HepG2 (cell line): ENCODE measurements at places on chromosomes 5 and 9. TPM values are rescaled to one million over a fixed set of nuclear protein-coding genes. Genes with fewer than 3 reads are reported as not detected.

CDH12 gene
- total RNA-seq = not detected in 2 replicates

- H3K27ac ChIP-seq = peak overlapping the region; percentile 48
- no peaks in the 10 kb centered on the region; the same call in 2 of the 3 replicates for H3K27me3 ChIP-seq
- peaks cover 90% of the 10 kb centered on the region for H3K4me1 ChIP-seq
Measured at GRCh38 chr5:151016700-151017099, 3.7 kb upstream of the GPX3 start.

DNA sequence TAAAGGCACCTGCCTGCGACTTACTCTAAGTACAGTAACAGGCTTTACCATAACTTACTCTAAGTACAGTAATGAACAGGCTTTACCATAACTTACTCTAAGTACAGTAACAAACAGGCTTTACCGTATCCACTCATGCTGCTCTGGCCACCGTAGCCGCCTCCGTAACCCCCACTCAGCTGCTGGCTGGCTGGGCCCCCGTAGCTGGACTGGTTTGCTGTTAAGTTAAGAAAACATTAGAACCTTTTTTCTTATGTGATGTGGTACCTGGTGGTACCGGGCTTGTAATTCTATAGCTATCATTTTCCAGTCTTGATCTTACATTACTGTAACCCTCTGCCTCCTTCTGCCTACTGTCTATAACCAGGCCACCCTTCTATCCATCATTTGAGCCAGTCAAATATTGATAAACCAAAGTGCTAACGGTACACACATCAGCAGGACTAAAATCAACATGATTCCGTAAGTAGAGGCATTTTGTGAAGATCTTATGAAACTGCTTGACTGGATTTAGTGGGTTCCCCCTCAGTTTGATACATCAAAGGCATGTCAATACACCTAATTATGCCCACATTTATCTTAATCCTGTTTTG lies 7.4 kb downstream of the HNRNPH1 start:
- no peak for DNase-seq
- H3K27ac ChIP-seq = no peak overlapping the region
- no peaks in the 10 kb centered on the region for H3K27me3 ChIP-seq
- peaks cover 95% of the 10 kb centered on the region for H3K4me1 ChIP-seq
- no peak overlapping the region for H3K4me3 ChIP-seq

- no peaks in the 10 kb centered on the region for H3K36me3 ChIP-seq
- H3K27me3 ChIP-seq = no peaks in the 10 kb centered on the region
- no peak overlapping the region for H3K4me3 ChIP-seq
- DNase-seq = no peak
- H3K4me1 ChIP-seq = peaks cover 70% of the 10 kb centered on the region
Measured at GRCh38 chr9:6764523-6764922, 6.8 kb downstream of the KDM4C start.

DNA sequence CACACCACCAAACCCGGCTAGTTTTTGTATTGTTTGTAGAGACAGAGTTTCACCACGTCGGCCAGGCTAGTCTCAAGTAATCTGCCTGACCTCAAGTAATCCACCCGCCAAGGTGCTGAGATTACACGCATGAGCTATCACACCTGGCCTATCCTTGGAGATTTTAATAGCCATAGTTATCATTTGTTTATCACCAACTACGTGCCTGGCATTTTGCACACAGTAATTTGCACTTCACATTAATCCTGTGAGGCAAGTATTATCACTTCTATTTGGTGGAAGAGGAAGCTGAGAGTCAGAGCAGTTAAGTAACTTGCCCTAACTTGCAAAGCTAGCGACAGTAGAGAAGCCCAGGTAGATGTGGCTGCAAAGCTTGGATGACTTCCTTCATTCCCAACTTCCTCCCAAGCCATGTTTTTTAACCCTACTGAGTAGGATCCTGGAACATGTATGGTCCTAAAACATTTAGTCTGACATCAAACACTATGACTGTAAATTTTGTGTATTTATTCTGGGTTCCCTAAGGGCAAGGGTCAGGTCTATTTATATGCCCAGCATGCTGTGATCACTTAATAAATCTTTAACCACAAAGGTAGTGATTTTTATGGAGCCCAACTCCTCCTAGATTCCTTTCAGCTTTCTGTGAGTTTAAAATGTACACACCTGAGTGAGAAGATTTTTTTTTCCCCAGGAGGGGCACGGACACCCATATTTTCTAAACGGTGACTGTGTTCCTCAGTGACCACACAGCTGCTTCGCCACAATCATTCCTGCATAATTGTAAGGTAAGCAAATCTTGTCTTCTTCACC lies 100.2 kb upstream of the RAI14 start:
- H3K4me3 ChIP-seq = no peak overlapping the region
- peaks cover 17% of the 10 kb centered on the region for H3K4me1 ChIP-seq
- no peak overlapping the region for H3K27ac ChIP-seq

- DNase-seq = no peak
- no peaks in the 10 kb centered on the region for H3K36me3 ChIP-seq
- no peaks in the 10 kb centered on the region for H3K27me3 ChIP-seq
- peak overlapping the region; percentile 93; the same call in 1 of the 2 replicates for H3K4me3 ChIP-seq
- peaks cover 25% of the 10 kb centered on the region for H3K4me1 ChIP-seq
Measured at GRCh38 chr5:42993516-42994245, 46.4 kb downstream of the ANXA2R start.

GRCh38 chr5:134459491-134459890 lies 47.8 kb upstream of the CDKN2AIPNL start:
- H3K4me3 ChIP-seq = no peak overlapping the region
- no peak overlapping the region for H3K27ac ChIP-seq
- DNase-seq = no peak
- H3K4me1 ChIP-seq = peaks cover 22% of the 10 kb centered on the region

NXNL2 gene
- not detected in 2 replicates for total RNA-seq

GRCh38 chr5:132635873-132636272 lies 22.1 kb upstream of the IL13 start:
- H3K4me3 ChIP-seq = no peak overlapping the region
- no peak overlapping the region for H3K27ac ChIP-seq
- no peak for DNase-seq
- H3K36me3 ChIP-seq = peaks cover 44% of the 10 kb centered on the region

- DNase-seq = no peak
- H3K4me1 ChIP-seq = no peaks in the 10 kb centered on the region
- no peaks in the 10 kb centered on the region for H3K36me3 ChIP-seq
- H3K27me3 ChIP-seq = no peaks in the 10 kb centered on the region
- no peak overlapping the region for H3K27ac ChIP-seq
Measured at GRCh38 chr5:58786711-58787303, 203.9 kb downstream of the RAB3C start.

GRCh38 chr5:129905473-129906176 lies 1.4 kb downstream of the CHSY3 start:
- H3K36me3 ChIP-seq = no peaks in the 10 kb centered on the region
- peaks cover 33% of the 10 kb centered on the region for H3K4me1 ChIP-seq
- H3K27me3 ChIP-seq = peaks cover 6% of the 10 kb centered on the region
- H3K27ac ChIP-seq = no peak overlapping the region
- DNase-seq = no peak
- peak overlapping the region; percentile 74 for H3K4me3 ChIP-seq

- H3K4me1 ChIP-seq = no peaks in the 10 kb centered on the region
- H3K4me3 ChIP-seq = no peak overlapping the region
- peaks cover 83% of the 10 kb centered on the region; the same call in 2 of the 3 replicates for H3K27me3 ChIP-seq
- H3K27ac ChIP-seq = no peak overlapping the region
- no peaks in the 10 kb centered on the region for H3K36me3 ChIP-seq
Measured at GRCh38 chr9:135244271-135245221, 157.1 kb downstream of the OLFM1 start.

- H3K27me3 ChIP-seq = no peaks in the 10 kb centered on the region
- no peak for DNase-seq
- no peaks in the 10 kb centered on the region for H3K36me3 ChIP-seq
- no peaks in the 10 kb centered on the region for H3K4me1 ChIP-seq
- no peak overlapping the region for H3K4me3 ChIP-seq
- H3K27ac ChIP-seq = no peak overlapping the region
Measured at GRCh38 chr9:110351009-110351467, 13.4 kb upstream of the TXNDC8 start.

- H3K4me3 ChIP-seq = no peak overlapping the region
- peaks cover 96% of the 10 kb centered on the region for H3K4me1 ChIP-seq
- no peak for DNase-seq
- H3K36me3 ChIP-seq = peaks cover 6% of the 10 kb centered on the region; the same call in 1 of the 3 replicates
- no peaks in the 10 kb centered on the region for H3K27me3 ChIP-seq
- H3K27ac ChIP-seq = peak overlapping the region; percentile 36
Measured at GRCh38 chr9:104914466-104914865, 13.5 kb downstream of the ABCA1 start.

IFNB1 gene
- total RNA-seq = not detected in 2 replicates

CNTNAP3B gene
- total RNA-seq = 1.2 and 3.8 TPM in 2 replicates

PDE8B gene
- total RNA-seq = not detected in 2 replicates

DNA sequence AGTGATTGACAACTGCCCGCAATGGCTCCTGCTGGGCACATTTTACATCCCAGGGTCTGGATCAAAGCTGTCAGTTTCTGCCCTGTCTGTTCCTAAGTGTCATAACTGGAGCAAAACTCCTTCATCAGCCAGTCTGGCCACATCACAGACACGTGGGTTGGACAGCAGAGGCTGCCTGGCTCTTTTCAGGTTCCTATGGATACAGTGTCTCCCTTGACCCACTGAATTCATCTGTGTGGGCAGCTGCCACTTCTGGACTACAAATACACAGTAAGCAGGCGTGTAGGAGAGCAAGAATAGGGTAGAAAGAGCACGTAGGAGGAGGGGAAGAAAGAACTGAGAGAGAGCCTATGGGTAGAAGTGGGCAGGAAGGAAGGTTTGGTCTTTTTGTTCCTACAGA lies 238.0 kb downstream of the ENC1 start:
- H3K36me3 ChIP-seq = no peaks in the 10 kb centered on the region
- DNase-seq = no peak
- H3K27me3 ChIP-seq = no peaks in the 10 kb centered on the region
- H3K4me3 ChIP-seq = no peak overlapping the region
- no peak overlapping the region for H3K27ac ChIP-seq
- H3K4me1 ChIP-seq = peaks cover 25% of the 10 kb centered on the region

DNA sequence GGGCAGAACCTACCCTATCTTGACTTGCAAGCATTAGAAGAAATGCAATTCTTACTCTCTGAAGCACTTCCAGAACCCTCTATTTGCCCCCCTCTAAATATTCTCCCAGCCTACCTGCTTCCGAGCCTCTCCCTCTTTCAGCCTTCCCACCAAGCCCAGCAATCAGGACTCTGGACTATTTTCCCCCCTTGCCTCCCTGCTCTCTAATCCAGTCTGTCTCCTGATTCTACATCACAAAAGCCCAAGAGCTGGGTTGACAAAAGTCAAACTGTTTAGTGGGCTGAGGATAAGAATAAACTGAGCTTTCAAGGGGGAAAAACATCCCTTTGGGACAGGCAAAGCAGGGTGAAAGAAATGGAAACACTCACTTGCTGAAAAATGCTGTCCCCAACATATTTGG lies 123.2 kb upstream of the KIF2A start:
- no peaks in the 10 kb centered on the region for H3K36me3 ChIP-seq
- H3K27me3 ChIP-seq = no peaks in the 10 kb centered on the region
- H3K4me3 ChIP-seq = no peak overlapping the region
- no peak overlapping the region for H3K27ac ChIP-seq
- DNase-seq = no peak

- no peak overlapping the region for H3K27ac ChIP-seq
- DNase-seq = peak; percentile 12
- H3K27me3 ChIP-seq = 0 out of 3 replicates have a peak, but pooled peaks cover 3% of the 10 kb centered on the region
- H3K4me3 ChIP-seq = no peak overlapping the region
- H3K4me1 ChIP-seq = peaks cover 9% of the 10 kb centered on the region
Measured at GRCh38 chr5:35819026-35819425, 37.7 kb upstream of the IL7R start.

DNA sequence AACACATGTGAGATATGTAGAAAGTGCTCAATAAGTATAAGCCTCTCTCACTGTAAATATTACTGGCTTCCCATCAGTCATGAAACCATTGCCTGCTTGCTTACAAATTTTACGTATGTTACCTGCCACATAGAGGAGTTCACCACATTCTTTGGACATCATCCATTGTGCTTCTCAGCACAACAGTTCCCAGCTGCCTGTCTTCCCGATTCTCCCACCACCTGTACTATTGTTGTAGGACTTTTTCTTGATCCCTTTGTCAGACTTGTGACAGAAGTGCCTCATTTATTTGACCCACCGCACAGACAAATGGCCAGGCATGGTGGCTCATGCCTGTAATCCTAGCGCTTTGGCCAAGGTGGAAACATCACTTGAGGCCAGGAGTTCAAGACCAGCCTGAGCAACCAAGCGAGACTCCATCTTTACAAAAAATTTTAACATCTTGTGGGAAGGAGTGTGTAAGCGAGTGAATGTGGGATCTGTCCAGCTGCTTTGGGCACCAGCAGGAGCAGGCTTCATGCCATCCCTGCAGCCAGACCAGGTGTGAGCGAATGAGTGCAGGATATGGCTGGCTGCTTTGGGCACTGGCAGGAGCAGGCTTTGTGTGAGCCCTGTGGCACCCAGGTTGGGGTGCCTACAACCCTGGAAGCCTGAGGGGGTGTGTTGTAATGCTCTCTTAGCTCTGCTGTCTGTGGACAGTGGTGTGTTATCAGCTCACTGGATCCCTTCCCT lies 139.9 kb upstream of the ELL2 start:
- H3K36me3 ChIP-seq = no peaks in the 10 kb centered on the region
- no peak overlapping the region for H3K27ac ChIP-seq
- peaks cover 21% of the 10 kb centered on the region for H3K4me1 ChIP-seq
- H3K4me3 ChIP-seq = no peak overlapping the region
- no peaks in the 10 kb centered on the region for H3K27me3 ChIP-seq

SH3TC2 gene
- 0.71 and 0.94 TPM in 2 replicates for total RNA-seq

DNA sequence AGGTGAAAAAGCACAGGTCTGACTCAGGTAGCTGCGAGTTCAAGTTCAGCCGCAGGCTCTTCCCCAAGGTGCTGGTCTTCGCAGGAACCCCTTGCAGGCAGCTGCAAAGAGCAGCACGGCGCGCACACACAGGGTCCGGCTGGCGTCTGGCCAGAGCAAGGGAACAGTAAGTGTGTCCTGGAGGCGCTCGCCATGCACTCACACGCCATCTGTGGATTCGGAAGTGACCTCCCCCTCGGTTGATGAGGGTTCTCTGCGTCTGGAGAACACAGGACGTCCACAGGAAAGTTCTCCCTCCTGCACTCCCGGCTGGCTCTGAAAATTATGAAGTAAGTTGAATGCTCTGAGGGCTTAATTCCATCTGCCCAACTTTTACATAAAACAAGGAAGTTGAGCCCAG lies 14.0 kb upstream of the EGFL7 start:
- H3K36me3 ChIP-seq = no peaks in the 10 kb centered on the region
- peaks cover 1% of the 10 kb centered on the region; the same call in 1 of the 2 replicates for H3K27me3 ChIP-seq
- H3K4me1 ChIP-seq = peaks cover 34% of the 10 kb centered on the region
- DNase-seq = no peak

CYSRT1 gene
- total RNA-seq = 2.1 and 3.4 TPM in 2 replicates

GRCh38 chr5:76683816-76684731 lies 31.9 kb upstream of the F2R start:
- peaks cover 1% of the 10 kb centered on the region; the same call in 1 of the 2 replicates for H3K36me3 ChIP-seq
- no peak for DNase-seq
- H3K4me3 ChIP-seq = no peak overlapping the region
- no peak overlapping the region for H3K27ac ChIP-seq
- H3K27me3 ChIP-seq = no peaks in the 10 kb centered on the region

GRCh38 chr9:112233769-112234168 lies 58.7 kb upstream of the SUSD1 start:
- peaks cover 4% of the 10 kb centered on the region for H3K36me3 ChIP-seq
- H3K27me3 ChIP-seq = no peaks in the 10 kb centered on the region
- peak; percentile 18 for DNase-seq
- peaks cover 14% of the 10 kb centered on the region for H3K4me1 ChIP-seq
- no peak overlapping the region for H3K27ac ChIP-seq

- H3K4me1 ChIP-seq = no peaks in the 10 kb centered on the region
- no peak for DNase-seq
- no peak overlapping the region for H3K4me3 ChIP-seq
- H3K27ac ChIP-seq = no peak overlapping the region
Measured at GRCh38 chr5:113249206-113249605, 185.6 kb downstream of the TSSK1B start.
